CD4-positive, CD25-positive, alpha-beta regulatory T cell (primary cell): ENCODE measurements at places on chromosomes 11 and 22. TPM values are rescaled to one million over a fixed set of nuclear protein-coding genes. Genes with fewer than 3 reads are reported as not detected.

DNA sequence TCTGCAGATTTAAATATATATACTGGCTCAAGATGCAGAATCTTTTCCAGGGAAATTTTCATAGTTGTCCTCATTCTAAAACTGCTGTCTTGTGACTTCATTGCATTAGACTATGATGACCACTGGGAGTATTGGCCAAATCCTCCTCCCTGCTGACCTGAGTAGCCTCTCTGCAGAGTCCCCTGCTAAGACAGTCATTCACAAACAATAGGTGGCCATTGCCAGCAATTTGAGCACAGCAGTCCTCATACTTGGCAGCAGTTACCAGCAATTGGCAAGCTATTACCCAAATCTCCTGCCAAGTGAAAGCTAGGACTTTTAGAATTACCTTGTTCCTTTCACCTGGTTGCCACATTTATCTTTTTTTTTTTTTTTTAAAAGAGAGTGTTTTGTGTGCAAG lies 325.8 kb downstream of the FAT3 start:
- DNase-seq, result no peak

DNA sequence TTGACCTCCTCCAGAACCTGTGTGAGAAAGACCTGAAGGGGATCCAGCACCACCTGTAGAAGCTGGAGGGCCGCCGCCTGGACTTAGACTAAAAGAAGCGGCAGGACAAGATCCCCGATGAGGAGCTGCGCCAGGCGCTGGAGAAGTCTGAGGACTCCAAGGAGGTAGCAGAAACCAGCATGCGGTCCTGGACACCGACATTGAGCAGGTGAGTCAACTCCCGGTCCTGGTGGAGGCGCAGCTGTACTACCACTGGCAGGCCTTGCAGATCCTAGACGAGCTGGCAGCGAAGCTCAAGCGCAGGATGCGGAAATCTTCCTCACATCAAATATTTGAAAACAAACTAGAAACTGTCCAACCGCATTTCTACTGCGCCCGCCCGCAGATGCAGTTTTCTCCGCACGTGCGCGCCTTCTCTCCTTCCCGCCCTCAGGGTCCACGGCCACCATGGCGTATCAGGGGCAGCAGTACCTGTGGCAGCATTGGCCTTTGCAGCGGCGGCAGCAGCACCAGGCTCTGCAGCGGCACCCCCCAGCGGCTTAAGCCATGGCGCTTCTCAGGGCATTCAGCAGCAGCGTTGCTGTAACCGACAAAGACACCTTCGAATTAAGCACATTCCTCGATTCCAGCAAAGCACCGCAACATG lies 10.2 kb downstream of the CLDN25 start:
- DNase-seq, result no peak

GRCh38 chr22:31569126-31569525 lies 72.8 kb downstream of the SFI1 start:
- no peak for DNase-seq

DNA sequence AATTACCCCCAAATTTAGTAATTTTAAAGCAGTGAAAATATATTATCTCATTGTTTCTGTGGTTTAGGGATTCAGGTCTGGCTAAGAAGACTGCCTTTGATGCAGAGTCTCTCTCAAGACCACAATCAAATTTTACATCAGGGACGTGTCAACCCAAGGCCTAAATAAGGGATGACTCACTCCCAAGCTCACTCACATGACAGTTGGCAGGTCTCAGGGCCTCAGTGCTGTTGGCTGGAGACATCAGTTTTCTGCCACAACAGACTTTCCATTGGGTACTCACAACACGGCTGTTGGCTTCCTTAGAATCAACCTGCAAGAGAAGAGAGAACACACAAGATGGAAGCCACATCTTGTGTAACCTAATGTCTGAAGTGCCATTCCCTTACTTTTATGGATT lies 377.3 kb downstream of the FAM181B start:
- no peak for DNase-seq

GRCh38 chr11:15347969-15348734 lies 233.4 kb downstream of the INSC start:
- no peak for DNase-seq

- no peak for DNase-seq
Observed at GRCh38 chr22:20864186-20864908, 5.5 kb downstream of the SNAP29 start.

DNA sequence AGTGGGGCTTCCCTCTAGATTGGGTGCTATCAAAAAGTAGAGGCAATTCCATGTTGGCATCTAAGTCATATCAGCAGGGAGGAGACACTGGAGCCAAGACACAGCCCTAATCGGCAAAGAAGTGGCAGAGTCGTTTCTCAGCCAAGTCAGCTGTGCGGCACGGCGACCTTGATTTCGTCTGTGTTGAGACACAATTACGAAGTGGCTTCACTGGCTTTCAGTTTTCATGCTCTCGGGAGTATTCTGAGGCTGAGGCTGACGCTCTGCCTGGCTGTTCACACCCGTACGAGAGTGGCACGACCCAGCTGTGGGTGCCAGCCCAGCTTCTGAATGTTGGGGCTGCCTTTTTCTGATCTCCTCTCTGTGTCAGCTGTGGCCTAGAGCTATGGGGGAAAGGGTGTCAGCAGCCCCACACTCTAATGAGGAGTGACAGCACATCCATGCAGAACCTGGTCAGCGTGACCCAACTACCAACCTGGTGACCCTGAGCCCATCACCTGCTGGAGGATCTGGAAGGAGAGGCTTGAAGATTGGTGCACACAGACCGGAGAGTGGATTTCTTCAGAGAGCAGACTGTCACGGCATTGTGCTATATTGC lies 105.7 kb upstream of the TMEM45B start:
- DNase-seq, result no peak

The RBM4 gene
- total RNA-seq, result 201 TPM

The OR51A2 gene
- total RNA-seq, result not detected

The BSX gene
- total RNA-seq, result not detected

The DYNC2H1 gene
- total RNA-seq, result 1.8 TPM

The CARD10 gene
- not detected for total RNA-seq
